ENCODE measurements at places on chromosomes 6 and 20.

DNA sequence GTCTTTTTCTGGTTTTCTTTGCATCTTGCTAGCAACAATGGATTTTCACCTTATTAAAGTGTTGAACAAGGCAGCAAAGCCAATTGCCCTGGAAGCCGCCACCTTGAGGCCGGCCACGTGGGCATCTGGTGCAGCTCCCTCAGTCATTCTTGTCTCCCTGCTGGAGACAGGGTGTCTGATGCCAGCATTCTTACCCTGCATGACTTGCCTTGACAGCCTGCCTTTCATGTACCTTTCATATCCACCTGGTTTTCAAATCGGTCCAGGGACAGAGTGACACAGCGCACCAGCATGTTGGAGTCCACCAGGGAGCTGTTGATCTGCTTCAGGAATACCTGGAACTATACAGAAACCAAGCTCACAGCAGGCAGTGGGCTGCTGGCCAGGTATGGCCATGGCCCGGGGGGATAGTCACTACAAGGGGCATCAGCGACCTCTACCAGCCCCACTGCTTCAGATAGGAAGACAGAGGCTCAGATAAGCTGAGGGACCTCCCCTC lies 49.8 kb downstream of the MYH7B start:
- no peak for DNase-seq

GRCh38 chr20:59352990-59353389 lies 52.6 kb downstream of the EDN3 start:
- no peak for DNase-seq

DNA sequence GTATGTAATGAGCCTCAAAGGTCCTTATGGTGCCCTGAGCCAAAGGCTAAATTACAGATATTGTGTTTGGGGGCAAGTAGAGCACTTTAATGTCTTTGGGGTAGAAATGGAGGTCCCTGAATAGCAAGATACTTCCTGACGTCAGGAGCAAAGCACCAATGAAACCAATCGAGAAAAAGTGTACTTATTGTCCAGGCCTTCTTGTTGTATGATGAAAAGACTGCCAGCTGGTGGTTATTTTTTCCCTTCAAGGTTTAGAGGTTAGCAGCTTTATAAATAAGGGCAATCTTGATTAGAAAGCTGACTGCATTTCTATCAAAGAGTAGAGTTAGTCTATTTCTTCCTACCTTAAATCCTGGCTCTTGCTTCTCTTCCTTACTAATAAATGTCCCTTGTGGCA lies 76.1 kb upstream of the HSF2 start:
- DNase-seq: no peak

DNA sequence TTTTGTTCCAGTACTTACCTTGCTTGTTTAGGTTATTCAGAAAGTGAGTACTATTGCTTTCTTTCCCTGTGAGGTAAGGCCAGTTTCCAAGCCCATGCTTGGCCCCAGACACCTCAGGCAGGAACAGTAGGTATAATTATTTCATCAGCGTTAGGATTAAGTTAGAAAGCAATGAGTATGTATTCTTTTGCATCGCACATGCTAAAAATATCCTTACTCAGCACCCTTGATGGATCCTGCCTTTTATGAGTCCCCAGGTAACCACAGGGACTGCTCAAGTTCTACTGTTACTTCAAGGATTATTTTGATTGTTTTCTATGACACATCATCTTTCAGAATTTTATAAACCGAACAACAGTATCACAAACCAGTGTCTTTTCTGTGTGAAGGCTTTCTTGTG lies 128.9 kb downstream of the FARS2 start:
- no peak for DNase-seq

GRCh38 chr6:21208081-21208795 lies 385.3 kb upstream of the SOX4 start:
- DNase-seq: no peak

DNA sequence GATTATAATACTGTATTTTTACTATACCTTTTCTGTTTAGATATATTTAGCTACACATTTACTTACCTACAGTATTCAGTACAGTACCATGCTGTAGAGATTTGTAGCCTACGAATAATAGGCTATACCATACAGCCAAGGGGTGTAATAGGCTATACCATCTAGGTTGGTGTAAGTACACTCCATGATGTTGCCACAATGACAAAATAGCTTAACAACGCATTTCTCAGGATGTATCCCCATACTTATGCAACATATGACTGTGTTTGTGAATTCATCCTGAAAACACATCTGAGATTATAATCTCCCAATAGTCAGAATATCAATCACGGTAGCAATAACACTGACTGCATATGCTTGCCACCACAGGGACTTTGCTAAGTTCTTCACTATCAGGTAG lies 20.7 kb downstream of the B4GALT5 start:
- DNase-seq: no peak

DNA sequence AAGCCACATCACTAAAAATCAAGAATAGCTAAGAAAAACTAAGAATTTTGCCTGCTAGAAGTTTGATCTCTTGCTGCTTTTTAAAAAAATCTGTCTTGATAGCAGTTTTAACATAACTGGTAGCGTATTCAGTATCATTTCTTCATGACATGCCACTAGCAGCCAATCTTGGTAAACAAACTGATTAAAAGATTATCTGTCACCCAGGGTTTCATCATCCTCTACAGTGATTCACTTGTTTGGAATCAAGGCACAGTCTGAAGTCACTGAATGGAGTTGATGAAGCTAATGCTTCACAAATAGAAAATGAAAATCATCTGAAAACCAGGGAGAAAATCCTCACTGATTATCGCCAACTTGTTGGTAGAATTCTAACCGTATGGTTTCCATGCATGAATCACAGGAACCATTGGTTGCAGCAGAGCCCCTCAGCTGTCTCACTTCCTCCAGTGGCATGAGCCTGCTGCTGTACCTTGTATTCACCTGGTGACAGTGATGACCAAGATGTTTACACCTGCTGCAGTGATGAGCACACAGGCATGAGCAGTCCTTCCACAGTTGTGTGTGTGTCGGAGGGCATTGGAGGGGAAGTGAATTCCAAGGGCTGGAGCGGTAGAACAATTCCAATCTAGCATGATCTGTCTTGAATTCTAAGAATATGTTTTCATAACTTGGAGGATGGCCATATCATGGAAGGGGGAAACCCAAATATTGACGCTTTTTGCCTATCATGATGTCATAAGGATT lies 275.0 kb downstream of the KHDC1L start:
- no peak for DNase-seq

DNA sequence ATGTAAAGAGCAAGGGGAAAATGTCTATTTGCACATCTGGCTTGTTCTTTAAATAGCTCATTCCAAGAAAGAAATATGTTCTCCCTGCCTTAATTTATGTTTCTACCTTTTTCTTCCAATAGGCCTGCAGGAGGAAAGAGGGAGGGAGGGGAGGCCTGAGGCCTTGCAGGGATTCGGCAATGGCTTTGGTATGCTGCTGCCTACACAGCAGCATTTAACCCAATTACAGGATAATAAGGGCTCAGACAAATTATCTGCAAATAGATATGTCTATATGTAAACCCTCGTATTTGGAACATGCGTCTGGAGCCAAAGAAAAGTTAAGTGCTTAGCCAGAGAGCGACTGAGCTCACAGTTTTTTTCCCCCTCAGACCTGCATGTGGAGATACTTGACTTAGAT lies 277.2 kb downstream of the CDC5L start:
- no peak for DNase-seq

DNA sequence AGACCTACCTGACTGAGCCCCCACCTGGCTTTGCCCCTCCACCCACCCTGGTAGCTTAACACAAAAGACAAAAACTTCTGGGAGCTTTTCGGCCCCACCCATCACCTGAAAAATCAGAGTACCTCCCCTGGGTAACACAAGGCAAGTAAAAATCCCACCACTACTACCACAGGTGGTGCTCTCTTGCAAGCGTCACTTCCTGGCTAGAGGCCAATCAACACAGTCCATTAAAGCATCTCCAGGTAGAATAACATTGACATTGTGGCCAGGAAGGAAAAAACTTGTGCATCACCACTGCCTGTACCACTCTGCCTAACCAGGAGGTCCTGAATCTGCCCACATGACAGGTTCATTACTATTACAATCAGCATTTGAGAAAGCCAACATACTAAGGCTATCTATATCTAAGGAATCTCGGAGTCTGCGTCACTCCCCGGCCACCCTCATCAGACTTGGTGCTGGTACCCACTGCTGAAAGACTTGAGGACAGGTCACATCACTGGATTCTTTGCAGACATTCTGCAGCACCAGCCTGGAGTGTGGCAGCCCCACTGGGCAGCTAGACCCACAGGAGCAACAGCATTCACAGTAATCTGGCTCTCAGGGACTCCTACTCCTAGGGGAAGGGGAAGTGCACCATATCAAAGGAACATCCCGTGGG lies 125.9 kb downstream of the CDK19 start:
- DNase-seq: no peak

- DNase-seq: no peak
These were observed 115.6 kb downstream of the ZDHHC14 start for GRCh38 chr6:157496534-157497095.

- DNase-seq: no peak
These were observed 5.1 kb downstream of the BRPF3 start for GRCh38 chr6:36201612-36202011.

- no peak for DNase-seq
These were observed 66.1 kb upstream of the SLC22A16 start for GRCh38 chr6:110542311-110543024.

GRCh38 chr20:6611911-6612605 lies 155.4 kb upstream of the BMP2 start:
- no peak for DNase-seq

- no peak for DNase-seq
These were observed 35.5 kb downstream of the PYGB start for GRCh38 chr20:25283221-25283951.

- no peak for DNase-seq
These were observed 146.0 kb downstream of the PHACTR3 start for GRCh38 chr20:59750209-59750840.

Data from T-helper 2 cell (primary cell).